Tibial nerve (tissue), 4 donors: ENCODE measurements at places on chromosomes 7 and 10.

GRCh38 chr7:54774785-54775740 is 16.1 kb upstream of the SEC61G start:
- no peak for DNase-seq

DNA sequence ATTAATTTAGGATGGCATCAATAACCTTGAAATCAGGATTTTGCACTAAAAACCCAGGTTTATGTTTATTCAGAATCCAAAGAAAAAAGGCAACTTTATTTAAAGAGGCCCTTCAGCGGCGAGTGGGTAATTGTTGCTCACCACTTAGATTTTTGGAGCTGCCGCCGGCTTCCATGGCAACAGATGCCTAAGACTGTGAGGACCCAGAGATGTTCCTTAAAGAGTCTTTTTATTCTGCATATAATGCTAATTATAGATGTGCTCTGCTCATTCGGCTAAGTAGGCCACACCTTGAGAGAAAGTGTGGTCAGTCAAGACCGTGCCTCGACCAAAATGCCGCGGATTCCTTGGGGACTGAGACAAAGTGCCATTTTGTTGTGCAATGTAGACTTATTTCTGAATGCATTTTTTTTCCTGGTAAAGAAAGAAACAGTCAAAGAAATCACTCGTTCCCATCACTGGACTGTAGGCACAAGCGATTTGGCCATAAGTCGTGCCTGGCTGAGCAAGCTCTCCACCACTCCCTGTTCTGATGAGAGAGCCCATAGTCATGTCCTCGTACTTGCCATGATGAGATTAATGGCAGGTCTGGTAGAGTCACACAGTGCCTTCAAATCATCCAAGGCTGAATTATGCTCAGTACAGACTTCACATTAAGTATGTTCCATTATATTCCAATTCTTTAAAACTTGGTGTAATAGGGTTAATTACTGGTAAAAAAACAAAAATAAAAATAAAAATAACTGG is 21.4 kb upstream of the MGMT start:
- no peak for DNase-seq

- DNase-seq, result no peak
Observed at GRCh38 chr7:150897502-150898474, 45.5 kb downstream of the AOC1 start.

- no peak for DNase-seq
Observed at GRCh38 chr7:1719913-1720312, 49.8 kb downstream of the ELFN1 start.

DNA sequence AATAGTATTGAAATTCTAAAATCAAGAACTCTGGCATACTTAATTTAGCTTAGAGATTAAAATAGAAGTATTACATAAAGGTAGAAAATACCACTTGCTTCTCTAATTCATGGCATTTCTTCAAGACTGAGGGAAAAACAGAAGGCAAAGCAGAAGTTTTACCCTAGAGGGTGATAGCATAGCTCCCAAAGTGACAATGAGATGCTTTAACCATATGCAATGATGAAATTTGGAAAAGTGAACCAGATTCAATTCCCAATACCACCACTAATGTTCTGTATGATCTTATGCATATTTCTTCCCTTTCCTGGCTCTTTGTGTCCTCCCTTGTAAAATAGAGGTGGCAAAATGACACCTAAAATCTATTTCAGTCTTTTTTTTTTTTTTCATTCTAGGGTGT is 225.8 kb upstream of the PCLO start:
- no peak for DNase-seq

- no peak for DNase-seq
Observed at GRCh38 chr7:44183386-44183785, 5.9 kb downstream of the GCK start.

GRCh38 chr10:95394161-95394880 is 103.5 kb upstream of the PDLIM1 start:
- DNase-seq, result no peak

- DNase-seq, result no peak
Observed at GRCh38 chr7:154843670-154844237, 159.2 kb downstream of the PAXIP1 start.

DNA sequence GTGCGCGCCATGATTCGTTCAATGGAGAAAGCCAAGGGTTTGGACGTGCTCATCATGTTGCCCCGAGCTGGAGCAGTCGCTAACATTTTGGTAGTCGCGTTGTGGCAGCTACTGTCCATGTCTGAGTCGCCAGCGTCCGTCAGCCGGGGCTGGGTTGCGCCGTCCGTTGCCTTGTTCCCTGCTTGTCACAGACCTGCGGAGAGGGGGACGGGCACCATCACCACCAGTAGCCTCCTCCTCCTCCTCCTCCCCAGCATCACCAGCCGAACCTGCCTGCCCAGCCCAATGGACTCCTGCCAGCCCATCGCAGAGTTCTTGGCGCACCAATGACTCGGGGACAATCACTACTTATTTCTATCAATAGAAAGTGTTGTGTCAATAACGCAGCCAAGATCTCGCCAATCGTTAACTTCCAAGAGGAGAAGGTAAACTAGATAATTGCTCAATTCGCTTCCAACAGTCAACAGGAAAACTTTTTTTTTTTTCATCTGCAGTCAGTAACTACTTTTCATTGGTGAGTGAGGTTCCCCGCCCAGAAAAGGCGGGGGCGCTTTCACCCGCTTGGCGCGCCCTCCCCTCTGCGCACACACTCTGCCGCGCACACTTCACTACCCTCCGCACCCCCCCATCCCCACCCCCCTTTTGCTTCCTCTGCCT is at the start of gene FEZF1:
Gene FEZF1, minus strand, starts transcription at position 432 of the 657 bp plus-strand sequence. Its CDS starts 313 bp downstream, at position 119.
- no peak for DNase-seq

DNA sequence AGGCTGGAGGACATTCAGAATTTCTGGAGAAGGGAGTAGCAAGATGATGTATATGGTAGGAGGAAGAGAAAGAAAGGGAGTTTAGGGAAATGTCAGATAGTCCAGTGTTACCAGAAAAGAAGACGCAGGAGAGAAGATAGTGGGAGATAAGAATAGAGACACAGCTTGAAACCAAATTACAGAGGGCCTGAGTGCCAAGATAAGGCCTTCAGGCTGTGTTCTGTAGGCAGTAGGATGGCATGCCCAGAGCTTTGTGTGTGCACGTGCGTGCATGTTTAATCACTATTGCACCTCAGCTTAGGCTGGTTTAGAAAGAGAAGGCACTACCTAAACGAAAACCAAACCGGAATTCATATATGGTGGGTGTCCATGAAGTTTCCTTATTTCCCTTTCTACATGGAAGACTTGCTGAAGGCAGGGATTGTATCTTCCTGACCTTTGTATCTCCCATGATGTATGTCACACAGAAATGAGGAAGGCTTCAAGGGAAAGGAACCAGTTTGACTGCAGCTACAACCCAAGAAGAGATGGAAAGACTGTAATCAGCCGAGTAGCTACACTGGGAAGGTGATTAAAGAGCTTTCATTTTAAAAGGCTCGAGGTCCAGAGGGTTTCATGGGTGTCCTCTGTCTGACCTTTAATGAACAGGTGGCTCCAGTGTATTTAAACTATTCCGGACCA is 35.8 kb upstream of the BHLHA15 start:
- no peak for DNase-seq

DNA sequence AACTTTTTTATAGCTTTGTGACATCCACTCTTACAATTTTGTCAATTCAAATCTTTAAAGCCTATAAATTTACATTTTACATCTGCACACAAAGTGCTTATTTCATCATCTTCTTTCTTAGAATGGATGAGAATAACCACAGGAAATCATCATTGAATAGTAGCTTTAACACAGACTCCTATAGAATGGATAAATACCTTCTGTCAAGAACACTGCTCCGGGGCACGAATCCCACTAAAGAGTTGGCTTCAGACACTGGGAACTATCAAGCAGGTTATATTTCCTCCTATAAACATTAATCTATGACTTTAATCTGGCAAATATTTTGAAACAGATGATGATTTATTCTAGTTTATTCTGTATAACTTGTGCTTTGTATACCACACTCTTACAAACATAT is 269.7 kb upstream of the TPK1 start:
- no peak for DNase-seq

GRCh38 chr7:116342125-116342524 is 131.8 kb downstream of the TES start:
- no peak for DNase-seq

- DNase-seq, result no peak
Observed at GRCh38 chr7:130394421-130395195, 14.3 kb downstream of the CPA1 start.

DNA sequence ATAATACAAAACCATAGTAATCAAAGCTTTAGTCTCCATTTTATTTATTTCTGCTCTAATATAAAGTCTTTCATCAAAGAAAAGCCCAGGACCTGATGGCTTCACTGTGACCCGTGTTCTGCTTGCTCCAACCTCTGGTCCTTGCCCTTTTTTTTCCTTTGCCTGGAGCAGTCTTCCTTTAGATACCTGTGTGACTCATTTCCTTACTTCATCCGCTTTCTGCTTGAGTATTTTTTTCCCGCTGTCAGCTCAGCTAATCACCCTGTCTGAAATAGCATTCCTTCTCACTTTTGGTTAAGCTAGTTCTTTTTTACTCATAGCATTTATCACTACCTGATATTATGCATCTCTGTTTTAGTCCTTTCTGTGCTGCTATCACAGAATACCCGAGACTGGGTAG is 194.8 kb downstream of the ABCA13 start:
- no peak for DNase-seq

DNA sequence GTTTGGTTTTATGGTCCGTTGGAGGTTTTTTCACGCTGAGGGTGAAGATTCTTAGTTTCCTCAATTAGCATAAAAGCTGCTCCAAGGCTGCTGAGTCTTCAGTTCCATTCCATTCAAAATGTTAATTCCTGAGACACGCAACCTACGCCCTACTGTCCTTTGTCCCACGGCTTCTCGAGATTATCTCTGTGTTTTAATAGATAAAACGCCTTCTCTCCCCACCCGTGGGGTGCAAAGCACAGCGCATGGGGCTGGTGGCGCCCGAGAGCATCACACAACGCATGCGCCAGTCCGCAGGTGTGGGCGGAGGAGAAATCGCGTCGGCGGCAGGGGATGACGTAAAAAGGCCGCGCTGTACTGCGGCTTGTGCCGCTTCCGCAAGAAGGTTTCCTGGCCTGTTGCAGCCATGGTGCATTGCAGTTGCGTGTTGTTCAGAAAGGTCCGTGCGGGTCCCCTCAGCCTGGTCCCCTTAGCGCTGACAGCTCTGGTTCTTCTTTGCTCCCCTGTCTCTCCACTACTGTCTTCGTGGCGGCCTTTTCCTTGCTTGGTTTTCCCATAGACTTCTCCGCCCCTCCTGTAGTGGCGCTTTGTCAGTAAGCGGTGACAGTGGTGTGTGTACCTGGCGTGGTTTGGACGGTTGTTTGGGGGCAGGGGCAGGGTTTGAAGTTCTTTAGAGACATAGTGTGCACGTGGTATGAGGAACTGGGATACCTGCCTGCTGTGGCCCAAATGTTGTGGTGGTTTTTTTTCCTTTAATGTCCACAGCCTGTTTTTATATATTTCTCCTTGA is at the start of gene GTPBP10:
Gene GTPBP10, plus strand, starts transcription at position 381 of the 790 bp plus-strand sequence. Its CDS starts 26 bp downstream, at position 407.
- DNase-seq, result peak; percentile 85

- DNase-seq, result no peak
Observed at GRCh38 chr10:71765176-71765904, 8.0 kb downstream of the VSIR start.

GRCh38 chr7:87984088-87984487 is 50.0 kb downstream of the ADAM22 start:
- DNase-seq, result no peak

- DNase-seq, result no peak
Observed at GRCh38 chr10:126135941-126136595, 239.7 kb downstream of the FANK1 start.

DNA sequence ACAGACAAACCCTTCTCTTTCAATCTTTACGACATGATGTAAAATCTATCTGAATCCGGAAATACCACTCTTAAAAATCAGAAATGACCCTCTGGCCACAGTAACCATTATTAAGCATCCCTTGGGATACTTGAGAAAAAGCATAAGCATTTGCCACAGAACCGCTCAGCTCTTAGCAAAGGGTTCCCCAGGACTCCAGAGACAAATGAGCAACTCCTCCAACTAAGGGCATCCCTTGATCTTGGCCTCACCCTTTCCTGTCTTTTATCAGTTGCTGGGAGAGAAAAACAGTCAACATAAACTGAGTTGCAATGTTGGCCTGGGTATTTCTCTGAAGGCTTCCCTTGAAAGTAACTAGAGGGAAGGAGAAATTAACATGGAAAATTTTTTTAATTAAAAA is 3.5 kb downstream of the PDLIM1 start:
- no peak for DNase-seq

- no peak for DNase-seq
Observed at GRCh38 chr7:4345004-4345403, 337.1 kb upstream of the FOXK1 start.

DNA sequence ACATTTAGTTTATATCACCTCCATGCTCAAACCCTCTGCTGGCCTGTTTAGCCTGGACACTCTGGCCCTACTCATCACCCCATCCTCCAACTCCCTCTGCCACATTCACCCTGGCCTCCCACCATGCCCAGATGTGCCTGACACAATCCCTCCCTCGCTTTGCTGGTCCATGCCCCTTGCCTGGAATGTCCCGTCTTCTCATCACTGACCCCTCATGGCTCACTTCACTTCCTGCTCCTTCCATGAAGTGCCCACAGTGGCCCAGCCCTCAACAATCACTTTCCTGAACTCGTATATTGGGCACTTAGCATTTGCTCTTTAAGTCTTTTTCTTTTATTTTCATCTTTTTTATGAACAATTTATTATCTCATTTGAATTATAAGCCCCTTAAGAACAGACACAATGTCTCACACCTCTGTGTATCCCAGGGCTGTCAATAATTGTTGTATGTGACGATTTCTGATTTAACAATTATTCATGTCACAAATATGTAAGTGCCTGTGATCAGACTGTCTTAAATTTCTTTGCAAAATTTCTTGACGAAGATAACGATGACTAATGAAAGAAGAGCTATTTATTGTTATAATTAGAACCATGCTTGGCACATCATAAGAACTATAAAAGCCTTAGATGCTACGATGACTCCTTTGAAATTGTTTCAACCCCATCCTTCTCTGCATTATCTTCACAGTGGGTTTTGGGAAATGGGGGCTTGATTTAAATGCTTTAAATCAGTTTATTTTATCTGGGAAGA is 209.9 kb upstream of the YAE1 start:
- no peak for DNase-seq

GRCh38 chr10:116878123-116878522 is 28.8 kb downstream of the ENO4 start:
- DNase-seq, result no peak
